Dermis microvascular lymphatic vessel endothelial cell (primary cell): ENCODE measurements at places on chromosomes 2 and 18. TPM values are rescaled to one million over a fixed set of nuclear protein-coding genes. Genes with fewer than 3 reads are reported as not detected.

CXXC1 gene
- 33.3 and 34.7 TPM in 2 replicates for total RNA-seq

FARSB gene
- total RNA-seq = 8.2 and 9.6 TPM in 2 replicates

KCMF1 gene
- 45.3 and 60.2 TPM in 2 replicates for total RNA-seq

POU3F3 gene
- total RNA-seq = not detected in 2 replicates

IL1F10 gene
- not detected in 2 replicates for total RNA-seq

MYCN gene
- total RNA-seq = 3.2 and 7.2 TPM in 2 replicates

GPATCH11 gene
- total RNA-seq = 4.9 TPM in 2 replicates

ZBTB7C gene
- under 0.01 TPM in 2 replicates for total RNA-seq
